ENCODE measurements at places on chromosomes 13 and 19.
A peak's percentile ranks its signal among the peaks of the same experiment; 100 is the strongest.

GRCh38 chr13:108769213-108770070, 140.0 kb downstream of the MYO16 start:
- peak; percentile 86 for DNase-seq

- no peak for DNase-seq
These were observed 1654.4 kb upstream of the SPRY2 start for GRCh38 chr13:81995316-81995715.

GRCh38 chr13:26618726-26619125, 61.2 kb downstream of the WASF3 start:
- no peak for DNase-seq

GRCh38 chr19:16370641-16371391, 46.2 kb downstream of the KLF2 start:
- DNase-seq, result no peak

DNA sequence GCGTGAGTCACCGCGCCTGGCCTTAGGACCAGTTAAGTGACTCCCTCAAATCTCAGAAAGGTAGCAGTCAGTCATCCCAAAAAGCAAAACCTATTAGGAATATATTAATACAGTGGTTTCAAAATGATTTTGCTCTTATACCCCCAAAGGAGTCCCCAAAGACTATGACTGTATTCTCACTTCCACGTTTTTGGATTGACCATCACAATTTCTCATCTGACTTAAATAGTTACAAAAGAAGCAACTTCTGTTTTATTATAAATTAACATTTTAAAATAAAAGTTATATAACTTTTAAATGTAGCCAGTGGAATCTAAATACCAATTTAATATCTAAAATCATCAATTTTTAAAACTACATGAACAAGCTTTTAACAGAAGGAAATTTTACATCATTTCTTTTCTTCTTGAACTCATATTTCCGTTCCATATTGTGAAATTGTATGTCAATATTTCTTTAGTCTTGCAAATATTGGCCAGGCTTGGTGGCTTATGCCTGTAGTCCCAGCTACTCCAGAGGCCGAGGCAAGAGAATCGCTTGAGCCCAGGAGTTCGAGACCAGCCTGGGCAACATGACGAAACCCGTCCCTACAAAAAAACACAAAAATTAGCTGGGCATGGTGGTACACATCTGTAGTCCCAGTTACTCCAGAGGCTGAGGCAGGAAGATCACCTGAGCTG, 1.5 kb upstream of the SPART start:
- DNase-seq, result no peak

GRCh38 chr19:54630782-54631181, 498 bp downstream of the LILRB1 start:
- DNase-seq, result no peak

- no peak for DNase-seq
These were observed 452.6 kb downstream of the DIAPH3 start for GRCh38 chr13:59710996-59711701.

GRCh38 chr13:112771877-112772538, 82.2 kb downstream of the ATP11A start:
- no peak for DNase-seq

DNA sequence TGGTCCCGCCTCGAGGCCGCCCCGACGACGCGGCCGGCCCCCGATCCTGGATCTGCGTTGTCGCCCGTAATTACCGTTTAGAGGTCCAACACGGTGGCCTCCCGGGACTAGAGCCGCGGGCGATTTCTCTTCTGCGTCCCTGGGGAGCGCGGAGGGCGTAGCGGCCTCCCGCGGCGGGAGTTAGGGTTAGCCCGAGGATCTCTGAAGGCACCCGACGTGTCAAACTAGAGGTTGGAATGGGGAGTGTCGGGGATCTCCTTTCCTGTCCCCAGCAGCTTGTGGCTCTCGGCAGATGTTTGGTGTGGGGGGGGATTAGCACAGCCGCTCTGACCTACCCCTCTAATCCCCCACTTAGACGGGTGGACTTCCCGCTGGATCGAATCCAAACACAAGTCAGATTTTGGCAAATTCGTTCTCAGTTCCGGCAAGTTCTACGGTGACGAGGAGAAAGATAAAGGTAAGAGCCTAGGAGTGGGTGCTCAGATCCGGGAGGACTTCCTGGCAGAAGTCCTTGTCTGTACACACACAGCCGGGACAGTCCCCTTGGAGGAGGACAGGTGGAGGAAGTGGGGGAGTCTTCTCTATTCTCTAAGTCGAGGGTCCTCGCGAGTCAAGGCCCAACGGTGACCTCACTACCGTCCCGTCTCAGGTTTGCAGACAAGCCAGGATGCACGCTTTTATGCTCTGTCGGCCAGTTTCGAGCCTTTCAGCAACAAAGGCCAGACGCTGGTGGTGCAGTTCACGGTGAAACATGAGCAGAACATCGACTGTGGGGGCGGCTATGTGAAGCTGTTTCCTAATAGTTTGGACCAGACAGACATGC, 581 bp downstream of the CALR start:
- DNase-seq, result peak; percentile 42

GRCh38 chr13:30042891-30043630, 192.6 kb upstream of the UBL3 start:
- DNase-seq, result no peak

DNA sequence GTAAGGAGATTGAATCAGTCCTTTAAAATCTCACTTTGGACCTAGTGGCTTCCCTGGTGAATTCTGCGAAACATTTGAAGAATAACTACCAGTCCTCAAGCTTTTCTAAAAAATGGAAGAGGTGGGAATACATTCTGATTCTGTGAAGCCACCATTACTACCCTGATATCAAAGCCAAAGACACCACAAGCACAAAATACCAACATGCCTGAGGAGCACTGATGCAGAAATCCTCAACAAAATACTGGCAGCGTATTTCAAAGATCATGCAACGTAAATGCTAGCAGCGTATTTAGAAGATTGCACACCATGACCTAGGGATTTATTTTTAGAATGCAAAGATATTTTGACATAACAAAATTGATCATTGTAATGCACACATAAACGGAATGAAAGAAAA, 14.4 kb downstream of the ATP4B start:
- peak; percentile 77 for DNase-seq

DNA sequence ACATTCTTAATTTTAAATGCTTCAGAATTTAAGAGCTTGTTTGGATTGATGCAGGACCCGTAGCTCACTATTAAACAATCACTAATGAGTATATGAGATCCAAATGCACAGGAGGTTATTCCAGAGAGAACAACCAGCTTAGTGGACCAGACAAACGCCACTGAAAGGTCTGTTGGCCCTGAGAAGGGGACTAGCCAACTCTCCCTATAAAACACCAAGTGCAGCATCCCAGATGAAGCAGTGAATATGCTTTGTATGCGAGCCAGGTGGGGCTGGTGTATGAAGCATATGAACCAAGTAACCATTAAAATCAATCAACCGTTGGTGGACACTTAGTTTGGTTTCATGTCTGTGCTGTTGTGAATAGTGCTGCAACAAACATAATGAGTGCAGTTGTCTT, 9.8 kb upstream of the LILRB1 start:
- DNase-seq, result no peak

DNA sequence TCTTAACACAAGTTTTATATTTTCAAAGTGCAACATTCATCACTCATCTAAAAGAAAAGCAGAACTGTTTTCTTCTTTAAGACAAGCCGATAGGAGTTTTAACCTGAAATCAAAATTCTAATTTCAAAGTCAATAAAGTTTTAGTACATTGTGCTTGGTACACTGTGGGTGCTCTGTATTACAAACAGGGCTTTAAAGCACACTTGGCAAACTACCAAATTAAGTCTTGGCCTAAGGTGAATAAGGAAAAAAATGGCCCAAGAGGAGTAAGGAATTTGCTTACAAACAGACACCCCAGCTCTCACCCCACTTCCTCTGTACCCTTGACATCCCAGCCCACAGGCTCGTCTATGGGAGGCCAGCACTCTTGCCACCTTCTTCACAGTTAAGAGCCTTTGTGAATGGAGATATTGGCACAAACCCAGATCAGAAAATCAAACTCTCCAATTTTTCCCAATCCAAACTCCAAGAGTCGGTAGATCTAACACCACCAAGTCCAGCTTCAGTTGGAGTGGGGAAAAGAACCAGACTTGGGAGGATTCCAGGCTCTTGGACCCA, 66.0 kb downstream of the ABCC4 start:
- no peak for DNase-seq

GRCh38 chr19:17160908-17161307, 54.2 kb upstream of the USE1 start:
- no peak for DNase-seq

DNA sequence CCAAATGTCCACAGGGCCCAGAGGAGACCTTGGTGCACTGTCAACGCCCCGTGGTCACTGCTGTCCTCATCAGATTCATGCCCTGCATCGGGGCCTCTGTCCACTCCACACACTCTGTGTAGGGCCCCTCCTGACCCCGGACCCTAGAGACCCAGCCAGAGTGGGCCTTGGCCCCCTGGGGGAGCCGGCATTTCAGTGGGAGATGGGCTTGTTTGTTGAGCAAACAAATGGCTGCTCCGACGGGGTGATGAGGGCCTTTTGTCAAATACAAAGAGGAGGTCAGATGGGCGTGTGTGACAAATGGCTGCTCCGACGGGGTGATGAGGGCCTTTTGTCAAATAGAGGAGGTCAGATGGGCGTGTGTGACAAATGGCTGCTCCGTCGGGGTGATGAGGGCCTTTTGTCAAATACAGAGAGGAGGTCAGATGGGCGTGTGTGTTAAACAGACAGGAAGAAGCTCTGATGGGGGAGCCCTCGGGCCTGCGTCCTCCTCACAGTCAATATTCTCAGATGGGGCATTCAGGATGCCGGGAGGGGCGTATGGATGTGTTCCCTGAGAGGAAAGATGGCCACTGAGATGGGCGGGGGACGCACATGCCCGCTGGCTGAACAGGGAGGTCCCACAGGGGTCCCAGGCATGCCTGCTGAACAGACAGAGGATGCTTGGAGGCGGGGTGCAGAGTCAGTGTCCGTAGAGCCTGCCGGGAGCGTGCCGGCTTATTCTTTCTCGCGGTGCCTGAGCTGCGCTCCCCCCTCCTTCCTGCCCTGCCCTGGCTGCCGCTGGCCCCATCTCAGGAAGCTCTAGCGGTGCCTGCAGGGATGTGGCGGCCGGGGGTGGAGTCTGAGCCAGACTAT, 36.3 kb downstream of the SMIM24 start:
- no peak for DNase-seq

- DNase-seq, result no peak
These were observed 7.5 kb upstream of the MPV17L2 start for GRCh38 chr19:18185538-18185937.

- no peak for DNase-seq
These were observed 19.3 kb downstream of the HCN2 start for GRCh38 chr19:609004-609346.

DNA sequence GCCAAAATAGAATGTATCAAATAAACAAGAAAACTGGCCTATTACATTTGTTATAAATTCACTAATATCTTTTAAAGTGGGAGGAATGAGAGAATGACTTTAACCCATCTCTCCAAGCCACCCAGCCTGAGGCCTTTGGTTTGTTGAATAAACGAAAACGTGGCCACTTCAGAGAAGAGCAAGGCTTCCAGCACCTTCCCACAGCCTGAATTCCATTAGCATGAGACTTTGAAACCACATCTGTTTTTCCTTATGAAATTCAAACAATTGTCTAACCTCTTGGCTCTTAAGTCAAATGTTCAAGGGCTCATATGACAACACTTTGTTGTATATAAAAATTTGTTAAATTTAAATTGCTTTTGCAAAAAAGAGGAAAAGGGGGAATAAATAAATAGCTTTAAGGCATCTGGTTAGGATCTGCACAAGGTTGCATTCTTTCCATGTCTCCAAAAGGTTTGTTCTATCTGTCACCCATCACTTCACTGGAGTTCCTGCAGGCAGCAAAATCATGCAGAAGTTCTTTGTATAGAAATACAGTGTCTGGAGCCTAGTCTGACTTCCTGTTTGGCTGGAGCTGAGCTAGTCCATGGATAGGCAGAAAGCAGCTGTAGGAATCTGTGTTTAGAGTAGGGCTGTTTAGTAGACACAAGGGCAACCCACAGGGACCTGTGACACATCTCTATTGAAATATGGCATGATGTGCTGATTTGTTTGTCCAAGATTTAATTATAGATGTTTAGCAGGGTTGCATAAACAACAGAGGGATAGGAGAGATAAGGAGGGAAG, 502.3 kb downstream of the KCTD12 start:
- peak; percentile 69 for DNase-seq

DNA sequence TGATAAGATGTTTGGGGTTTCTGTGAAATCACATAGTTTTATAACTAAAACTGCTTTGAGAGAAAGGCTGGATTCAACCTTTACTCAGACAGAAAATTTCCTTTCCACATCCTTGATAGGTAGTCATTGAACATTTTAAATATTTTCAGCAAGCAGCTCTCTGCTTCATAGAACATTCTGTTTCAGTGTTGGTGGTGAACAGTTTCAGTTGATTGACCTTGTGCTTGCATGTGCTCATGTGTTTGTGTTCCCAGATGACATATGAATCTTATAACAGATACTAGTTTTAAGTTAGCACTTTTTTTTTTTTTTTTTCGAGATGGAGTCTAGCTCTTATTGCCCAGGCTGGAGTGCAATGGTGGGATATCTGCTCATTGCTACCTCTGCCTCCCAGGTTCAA, 290.1 kb downstream of the HS6ST3 start:
- DNase-seq, result no peak

- DNase-seq, result no peak
These were observed 152.5 kb upstream of the SOX1 start for GRCh38 chr13:111914241-111915103.

DNA sequence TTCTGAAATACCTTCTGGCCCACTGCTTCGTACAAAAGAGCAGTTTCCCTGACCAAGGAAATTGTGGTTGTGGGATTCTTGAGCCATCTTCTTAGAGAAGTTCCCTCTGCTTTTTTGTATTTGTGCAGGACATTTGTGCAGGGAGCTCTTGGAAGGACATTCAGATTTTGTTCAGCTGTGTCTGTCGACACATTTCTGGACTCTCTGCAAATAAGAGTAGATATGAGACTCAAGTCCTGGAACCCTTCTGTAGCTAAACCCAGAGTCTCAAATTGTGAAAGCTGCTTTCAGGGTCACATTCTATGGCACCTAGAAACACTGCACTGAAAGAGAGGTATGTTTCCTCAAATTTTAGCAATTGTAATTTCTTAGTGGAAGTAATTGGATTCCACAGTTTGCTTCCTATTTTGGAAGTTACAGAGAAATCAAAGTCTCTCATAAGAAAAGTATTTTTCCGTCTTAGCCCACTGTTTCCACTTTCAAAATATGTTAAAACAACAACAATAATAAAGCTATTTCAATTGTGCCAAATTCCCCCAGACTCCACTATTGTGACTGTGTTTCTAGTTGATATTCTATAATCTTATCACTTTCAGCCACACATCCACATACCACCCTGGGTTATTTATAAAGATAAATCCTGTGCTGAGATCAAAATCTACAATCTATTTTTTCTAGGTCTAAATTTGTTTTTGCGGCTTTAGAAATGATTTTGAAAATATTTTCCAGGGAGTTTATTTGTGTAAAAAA, 224.0 kb downstream of the COG6 start:
- no peak for DNase-seq

- no peak for DNase-seq
These were observed 19.0 kb downstream of the VSTM2B start for GRCh38 chr19:29544656-29545360.

DNA sequence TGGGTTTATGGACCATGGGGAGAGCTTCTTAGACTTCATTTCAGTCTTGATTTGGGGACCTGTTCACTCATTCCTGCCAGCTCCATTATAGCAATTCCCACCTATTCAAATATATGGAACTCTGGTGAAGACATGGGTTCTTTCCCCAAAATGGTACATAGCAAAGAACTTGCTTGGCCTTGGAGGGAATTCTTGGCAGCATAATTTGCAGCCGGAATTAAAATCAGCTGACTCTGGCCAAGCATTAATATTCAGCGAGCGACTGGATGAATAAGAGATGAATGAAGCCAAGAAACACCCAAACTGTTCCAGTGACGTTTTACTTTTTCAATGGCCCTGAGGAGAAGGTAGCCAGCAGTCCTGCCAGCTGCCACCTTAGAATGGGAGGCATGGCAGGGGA, 88.4 kb upstream of the SOX1 start:
- DNase-seq, result no peak
